ENCODE measurements at places on chromosomes 13 and 19.

DNA sequence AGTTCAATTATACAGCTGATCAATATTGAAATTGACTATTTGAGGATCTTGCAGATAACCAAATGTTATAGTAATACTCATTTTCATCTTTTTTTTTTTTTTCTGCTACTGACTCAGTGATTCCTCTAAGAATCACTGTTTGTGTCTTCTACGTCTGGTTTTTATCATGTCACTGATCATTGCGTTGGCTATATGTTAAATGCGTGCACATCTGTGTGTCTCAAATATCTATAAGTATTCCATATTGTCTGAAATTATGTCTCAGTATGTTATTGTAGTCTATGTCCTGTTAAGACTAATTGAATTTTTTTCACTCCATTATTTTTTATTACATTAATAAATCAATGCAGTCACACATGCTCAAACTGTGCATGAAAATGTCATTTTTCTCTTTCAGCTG is 200.5 kb downstream of the PCDH20 start:
- no peak for DNase-seq
- H3K36me3 ChIP-seq = no peaks in the 10 kb centered on the region
- H3K27ac ChIP-seq = no peak overlapping the region
- no peak overlapping the region for H3K4me3 ChIP-seq

- no peaks in the 10 kb centered on the region for H3K27me3 ChIP-seq
- H3K4me3 ChIP-seq = no peak overlapping the region
- H3K4me1 ChIP-seq = peaks cover 4% of the 10 kb centered on the region
- H3K36me3 ChIP-seq = peaks cover 44% of the 10 kb centered on the region
- no peak overlapping the region for H3K27ac ChIP-seq
Observed at GRCh38 chr19:2848616-2849015, 7.3 kb downstream of the ZNF555 start.

- peak overlapping the region; percentile 54 for H3K4me3 ChIP-seq
- H3K4me1 ChIP-seq = peaks cover 13% of the 10 kb centered on the region
- H3K27me3 ChIP-seq = peaks cover 6% of the 10 kb centered on the region
- DNase-seq = peak; percentile 53
Observed at GRCh38 chr19:56066152-56067023, 54.7 kb downstream of the ZNF787 start.

DNA sequence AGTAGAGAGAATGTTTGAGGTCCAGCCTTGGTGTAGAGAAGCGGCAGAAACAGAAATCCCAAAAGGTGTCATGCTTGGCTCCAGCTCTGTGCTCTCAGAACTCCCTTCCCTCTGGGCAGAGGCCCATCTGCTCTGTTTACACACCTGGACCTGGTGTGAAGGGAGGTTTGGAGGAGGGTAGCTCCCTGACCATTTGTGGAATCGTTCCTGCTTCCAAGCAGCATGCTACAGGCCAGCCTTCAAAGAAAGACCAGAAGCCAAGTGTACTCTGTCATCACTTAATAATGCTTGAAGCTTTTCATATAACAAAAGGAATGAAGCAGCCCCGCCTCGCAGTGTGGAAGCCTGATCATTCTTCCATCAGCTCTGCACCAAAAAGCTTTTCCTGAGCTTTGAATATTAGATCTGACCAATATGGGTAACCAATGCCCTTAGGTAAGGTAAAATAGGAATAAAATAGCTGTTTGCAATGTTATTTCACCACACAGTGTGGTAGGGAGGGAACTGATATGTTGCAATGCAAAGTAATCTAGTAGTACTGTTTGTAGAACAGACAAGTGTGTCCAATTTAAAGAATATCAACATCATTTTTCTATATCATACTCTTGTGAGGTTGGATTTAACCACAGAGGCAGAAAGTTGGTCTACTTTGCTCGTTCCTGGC is 63.3 kb downstream of the ZIC5 start:
- H3K27me3 ChIP-seq = peaks cover 30% of the 10 kb centered on the region
- H3K36me3 ChIP-seq = peaks cover 4% of the 10 kb centered on the region
- DNase-seq = no peak
- peaks cover 25% of the 10 kb centered on the region for H3K4me1 ChIP-seq
- no peak overlapping the region for H3K4me3 ChIP-seq
- H3K27ac ChIP-seq = no peak overlapping the region
